Daoy (cell line): ENCODE measurements at places on chromosomes 13 and 19. TPM values are rescaled to one million over a fixed set of nuclear protein-coding genes. Genes with fewer than 3 reads are reported as not detected.

DNA sequence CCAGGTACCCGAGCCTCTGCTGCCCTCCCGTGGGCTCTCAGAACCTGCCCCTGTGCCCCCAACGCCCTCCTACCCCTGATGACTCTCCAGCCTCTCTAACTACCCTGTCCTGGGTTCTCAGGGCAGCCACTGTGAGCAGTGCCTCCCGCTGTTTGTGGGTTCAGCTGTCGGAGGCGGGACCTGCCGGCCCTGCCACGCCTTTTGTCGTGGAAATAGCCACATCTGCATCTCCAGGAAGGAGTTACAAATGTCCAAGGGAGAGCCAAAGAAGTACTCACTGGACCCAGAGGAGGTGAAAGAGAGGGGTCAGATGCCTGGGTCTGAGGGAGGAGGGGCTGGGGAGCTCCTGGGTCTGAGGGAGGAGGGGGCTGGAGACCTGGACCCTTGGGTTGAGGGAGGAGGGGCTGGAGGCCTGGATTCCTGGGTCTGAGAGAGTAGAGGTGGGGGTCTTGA is 20.0 kb downstream of the CNFN start:
- DNase-seq = no peak

Gene KLK14
- total RNA-seq = not detected in 2 replicates

Gene CCDC61
- 5.5 and 7.7 TPM in 2 replicates for total RNA-seq

DNA sequence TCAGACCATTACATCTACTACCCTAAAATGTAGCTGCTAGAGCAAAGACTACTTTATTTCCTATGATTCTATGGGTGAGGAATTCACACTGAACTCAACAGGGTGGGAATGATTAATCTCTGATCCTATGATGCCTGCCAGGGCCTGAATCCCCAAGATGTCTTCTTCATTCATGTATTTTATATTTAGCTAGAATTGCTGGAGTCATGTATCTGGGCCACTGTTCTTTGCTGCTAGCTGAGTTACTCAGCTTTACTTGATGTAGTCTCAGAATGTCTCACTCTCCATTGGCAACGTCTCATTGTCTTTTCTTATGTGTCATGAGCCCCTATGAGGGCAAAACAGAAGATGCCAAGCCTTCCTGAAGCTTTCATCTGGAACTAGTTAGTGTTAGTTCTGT is 21.1 kb downstream of the ZNF582 start:
- no peak for DNase-seq

GRCh38 chr13:96940961-96941360 is 53.3 kb downstream of the OXGR1 start:
- DNase-seq = no peak

- peak; percentile 83 for DNase-seq
Measured at GRCh38 chr19:7340959-7341837, 7.5 kb upstream of the ARHGEF18 start.

Gene ICAM5
- 0.54 and 2.2 TPM in 2 replicates for total RNA-seq

- no peak for DNase-seq
Measured at GRCh38 chr13:33761740-33762139, 56.2 kb upstream of the RFC3 start.

DNA sequence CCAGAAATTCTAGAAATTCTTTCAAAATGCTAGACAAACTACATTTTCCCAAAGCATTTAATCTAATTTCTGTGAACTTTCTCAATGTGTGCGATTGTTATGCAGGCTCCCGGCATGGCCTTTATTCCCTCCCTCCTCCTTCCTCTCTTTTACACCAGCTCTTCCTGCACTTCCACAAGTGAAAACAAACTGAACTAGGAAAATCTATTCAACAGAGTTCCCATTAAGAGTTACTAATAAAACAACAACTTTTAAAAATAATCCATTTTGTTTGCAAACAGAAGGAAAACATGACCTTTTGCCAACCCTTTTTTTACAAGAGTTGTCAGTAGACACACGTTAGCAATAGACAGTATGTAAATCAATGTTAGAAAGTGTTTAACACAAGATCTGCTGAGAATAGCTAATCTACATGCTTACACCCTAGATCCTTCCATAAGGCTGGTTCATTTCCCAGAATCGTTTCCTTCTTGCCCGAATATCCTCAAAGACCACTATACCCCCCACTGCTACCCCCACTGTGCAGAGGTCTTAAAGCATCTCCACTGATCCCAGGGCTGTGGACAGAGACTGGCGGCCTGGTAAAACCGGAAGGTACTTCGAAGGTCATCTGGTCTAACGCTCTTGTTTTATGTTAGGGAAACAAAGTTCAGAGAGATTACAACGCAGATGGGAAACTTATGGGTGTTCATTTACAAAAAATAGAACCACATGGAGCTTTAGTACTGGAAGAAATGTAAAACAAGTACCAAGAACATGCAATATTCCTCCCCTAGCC is 98.0 kb downstream of the FOXO1 start:
- no peak for DNase-seq

- DNase-seq = no peak
Measured at GRCh38 chr13:64910096-64910495, 2320.0 kb downstream of the PCDH9 start.

DNA sequence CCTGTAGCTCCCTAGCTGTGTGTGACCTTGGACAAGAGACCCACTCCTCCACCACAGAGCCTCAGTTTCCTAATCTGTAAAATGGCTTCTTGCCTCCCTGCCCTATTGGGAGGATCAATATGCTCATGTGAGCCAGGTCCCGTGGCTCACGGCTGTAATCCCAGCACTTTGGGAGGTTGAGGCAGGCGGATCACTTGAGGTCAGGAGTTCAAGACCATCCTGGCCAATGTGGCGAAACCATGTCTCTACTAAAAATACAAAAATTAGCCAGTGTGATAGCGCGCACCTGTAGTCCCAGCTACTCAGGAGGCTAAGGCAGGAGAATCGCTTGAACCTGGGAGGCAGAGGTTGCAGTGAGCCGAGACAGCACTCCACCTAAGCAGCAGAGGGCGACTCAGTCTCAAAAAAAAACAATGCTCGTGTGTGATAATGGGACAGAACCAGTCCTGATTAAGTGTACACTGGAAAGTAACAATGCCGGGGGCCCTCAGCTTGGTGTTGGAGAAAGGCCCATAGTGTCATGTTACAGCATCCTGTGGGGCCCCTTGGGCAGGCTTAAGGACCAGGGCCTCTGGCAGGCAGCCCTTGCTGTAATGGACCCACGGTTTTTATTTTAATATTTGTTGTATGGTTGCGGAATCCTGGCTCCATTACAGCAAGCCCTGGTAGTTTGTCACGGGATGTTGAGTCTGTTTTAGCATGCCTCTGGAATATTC is 6.8 kb downstream of the RPS11 start:
- peak; percentile 74 for DNase-seq

Gene RFX1
- total RNA-seq = 1.3 and 1.4 TPM in 2 replicates

Gene ZNF615
- total RNA-seq = 5.7 and 6.7 TPM in 2 replicates

Gene ENOX1
- 0.69 and 1.5 TPM in 2 replicates for total RNA-seq
